ENCODE measurements at places on chromosomes 5 and 9.

- no peak for DNase-seq
Observed at GRCh38 chr5:14850419-14851049, 21.0 kb downstream of the ANKH start.

- no peak for DNase-seq
Observed at GRCh38 chr5:353612-354580, 32.4 kb downstream of the AHRR start.

DNA sequence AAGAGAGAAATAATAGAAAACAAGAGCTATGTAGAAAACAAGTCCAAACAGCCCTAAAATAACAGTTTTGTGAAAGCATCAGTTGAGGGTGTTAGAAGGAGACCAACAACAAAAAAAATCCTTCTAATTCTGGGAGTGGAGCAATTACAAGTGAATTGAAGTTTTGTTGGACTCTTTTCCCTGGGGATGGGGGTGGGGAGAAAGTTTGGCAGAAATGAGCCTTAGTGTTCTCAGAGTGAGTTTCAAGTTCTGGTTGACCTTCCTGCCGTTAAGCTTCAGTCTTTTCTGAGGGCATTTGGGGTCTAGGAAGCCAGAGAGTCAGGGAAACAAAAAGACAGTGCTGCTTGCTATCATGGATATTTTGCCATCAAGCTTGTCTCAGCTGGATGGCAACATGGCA is 106.3 kb upstream of the TRIM32 start:
- DNase-seq: no peak

- DNase-seq: no peak
Observed at GRCh38 chr9:2722715-2723114, 5.4 kb downstream of the KCNV2 start.

DNA sequence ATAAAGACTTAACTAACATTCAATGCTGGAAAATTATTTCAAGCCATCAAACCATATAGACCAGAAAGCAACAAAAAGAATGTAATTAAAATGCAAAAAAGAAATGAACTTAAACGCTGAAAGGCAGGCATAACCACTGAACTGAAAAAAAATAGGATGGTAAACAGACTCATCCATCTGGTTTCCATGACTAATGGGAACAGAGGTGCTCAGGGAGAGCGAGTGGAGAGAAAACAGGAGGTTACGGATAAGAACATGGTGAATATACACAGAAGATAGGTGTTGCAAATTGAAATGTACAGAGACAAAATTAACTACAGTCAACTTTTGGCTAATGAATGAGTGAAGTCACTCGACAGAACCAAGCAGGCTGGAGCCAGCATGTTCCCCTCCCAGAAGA is 43.5 kb upstream of the RNF38 start:
- DNase-seq: no peak

- DNase-seq: no peak
Observed at GRCh38 chr9:114430457-114430856, 42.7 kb upstream of the AKNA start.

- DNase-seq: no peak
Observed at GRCh38 chr5:1793966-1794900, 5.4 kb downstream of the MRPL36 start.

- no peak for DNase-seq
Observed at GRCh38 chr9:96587338-96588315, 32.0 kb downstream of the CDC14B start.

DNA sequence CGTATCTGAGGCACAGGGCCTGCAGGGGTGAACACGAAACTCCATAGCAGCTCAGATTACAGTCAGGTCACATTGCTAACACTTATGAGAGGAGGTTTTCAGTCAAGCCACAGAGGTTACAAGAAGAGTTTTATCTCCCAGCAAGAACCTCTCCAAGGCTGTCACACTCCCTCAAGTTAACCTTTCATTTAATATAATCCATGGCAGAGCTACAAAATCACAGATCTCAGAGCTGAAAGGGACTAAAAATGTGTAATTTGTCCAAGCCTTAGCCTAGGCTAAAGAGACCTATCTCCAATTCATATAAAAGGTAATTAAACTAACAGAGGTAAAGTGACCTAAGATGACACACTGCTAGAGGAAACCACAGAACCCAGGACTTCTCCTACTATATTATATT is 57.2 kb downstream of the MLANA start:
- DNase-seq: no peak

GRCh38 chr5:55441107-55441771 is 93.5 kb downstream of the PLPP1 start:
- DNase-seq: no peak

GRCh38 chr5:99317136-99317535 is 388.3 kb upstream of the CHD1 start:
- no peak for DNase-seq

All from stimulated activated CD8-positive, alpha-beta memory T cell treated with anti-CD3 and anti-CD28 coated beads, Interleukin-7, amount 100 ng/mL, for 1 hour (primary cell).